Kasumi-1 (cell line): ENCODE measurements at places on chromosomes 11 and 22.
A peak's percentile ranks its signal among the peaks of the same experiment; 100 is the strongest.

- DNase-seq: no peak
Observed at GRCh38 chr22:39253435-39254070, 8.8 kb upstream of the PDGFB start.

- DNase-seq: no peak
Observed at GRCh38 chr11:77094841-77095365, 7.7 kb upstream of the OMP start.

DNA sequence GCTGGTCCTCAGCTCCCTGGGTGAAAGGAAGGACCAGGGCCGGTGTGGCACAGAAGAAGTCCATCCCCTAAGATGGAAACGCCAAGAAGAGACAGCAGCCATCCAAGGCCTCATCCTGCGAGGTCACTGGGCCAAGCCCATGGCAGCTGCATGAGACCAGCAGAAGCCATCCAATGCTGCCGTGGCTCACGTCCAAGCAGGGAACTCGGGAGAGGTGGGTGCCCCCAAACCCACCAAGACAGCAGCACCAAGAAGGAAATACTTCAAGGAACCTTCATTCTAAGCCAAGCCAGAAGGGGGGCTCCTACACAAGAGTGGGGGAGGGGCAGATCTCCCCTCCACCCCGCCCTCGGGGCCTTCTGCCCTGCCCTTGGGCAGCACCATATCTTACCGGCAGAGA is 49.6 kb downstream of the IGSF9B start:
- no peak for DNase-seq

- DNase-seq: peak; percentile 97
Observed at GRCh38 chr22:20243537-20244249, 24.4 kb downstream of the RTN4R start.

GRCh38 chr11:29333993-29334775 is 682.6 kb downstream of the KCNA4 start:
- peak; percentile 75 for DNase-seq

DNA sequence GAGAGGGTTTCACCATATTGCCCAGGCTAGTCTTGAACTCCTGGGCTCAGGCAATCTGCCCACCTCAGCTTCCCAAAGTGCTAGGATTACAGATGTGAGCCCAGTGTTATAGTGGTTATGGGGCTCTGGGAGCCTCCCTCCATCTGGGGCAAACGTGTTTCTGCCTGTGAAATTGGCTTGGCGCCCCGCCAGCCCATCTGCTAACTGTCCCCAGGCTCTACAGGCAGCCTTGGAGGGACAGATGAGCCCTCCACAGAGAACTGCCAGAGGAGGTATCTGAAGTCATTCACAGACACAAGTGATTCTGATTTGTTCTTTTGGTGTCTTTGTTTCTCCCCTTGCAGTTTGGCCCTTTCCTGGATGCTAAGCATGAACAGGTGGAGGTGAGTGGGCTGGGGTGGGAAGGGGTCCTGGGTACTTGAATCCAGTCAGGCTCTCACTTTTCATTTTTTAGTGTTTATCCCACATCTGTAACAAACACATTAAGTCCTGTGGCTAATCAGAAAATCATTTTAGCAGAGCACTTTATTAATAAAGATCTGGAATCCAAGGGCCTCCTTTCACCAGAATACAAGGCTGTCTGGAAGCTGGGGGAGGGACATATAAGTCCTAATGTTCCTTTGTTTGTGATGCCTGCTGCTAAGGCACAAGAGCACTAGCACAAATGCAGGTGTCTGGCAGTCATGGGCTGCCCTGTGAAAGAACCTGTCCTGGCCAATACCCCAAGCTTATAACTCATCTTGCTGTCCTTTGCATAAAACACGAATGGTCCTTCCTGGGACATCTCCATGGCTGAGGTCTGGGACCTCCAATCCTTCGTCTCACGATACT is 25.7 kb upstream of the CDC42EP2 start:
- no peak for DNase-seq

GRCh38 chr22:26617271-26618199 is at the start of gene CRYBB1:
Gene CRYBB1 (minus strand): TSS chr22:26618027. CDS start chr22:26616319, 1,708 bp downstream.
- DNase-seq: peak; percentile 49

DNA sequence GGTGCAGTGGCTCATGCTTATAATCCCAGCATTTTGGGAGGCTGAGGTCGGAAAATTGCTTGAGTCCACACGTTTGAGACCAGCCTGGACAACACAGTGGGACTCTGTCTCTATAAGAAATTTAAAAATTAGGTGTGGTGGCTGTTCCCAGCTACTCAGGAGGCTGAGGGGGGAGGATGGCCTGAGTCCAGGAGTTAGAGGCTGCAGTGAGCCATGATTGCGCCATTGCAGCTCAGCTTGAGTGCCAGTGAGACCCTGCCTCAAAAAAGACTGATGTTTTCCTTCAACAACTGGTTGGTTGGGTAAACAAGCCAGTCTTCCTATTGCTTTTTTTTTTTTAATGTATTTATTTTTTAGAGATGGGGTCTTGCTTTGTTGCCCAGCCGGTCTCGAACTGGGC is 9.2 kb downstream of the XBP1 start:
- DNase-seq: no peak

- DNase-seq: no peak
Observed at GRCh38 chr22:46162285-46162684, 12.0 kb downstream of the PPARA start.

DNA sequence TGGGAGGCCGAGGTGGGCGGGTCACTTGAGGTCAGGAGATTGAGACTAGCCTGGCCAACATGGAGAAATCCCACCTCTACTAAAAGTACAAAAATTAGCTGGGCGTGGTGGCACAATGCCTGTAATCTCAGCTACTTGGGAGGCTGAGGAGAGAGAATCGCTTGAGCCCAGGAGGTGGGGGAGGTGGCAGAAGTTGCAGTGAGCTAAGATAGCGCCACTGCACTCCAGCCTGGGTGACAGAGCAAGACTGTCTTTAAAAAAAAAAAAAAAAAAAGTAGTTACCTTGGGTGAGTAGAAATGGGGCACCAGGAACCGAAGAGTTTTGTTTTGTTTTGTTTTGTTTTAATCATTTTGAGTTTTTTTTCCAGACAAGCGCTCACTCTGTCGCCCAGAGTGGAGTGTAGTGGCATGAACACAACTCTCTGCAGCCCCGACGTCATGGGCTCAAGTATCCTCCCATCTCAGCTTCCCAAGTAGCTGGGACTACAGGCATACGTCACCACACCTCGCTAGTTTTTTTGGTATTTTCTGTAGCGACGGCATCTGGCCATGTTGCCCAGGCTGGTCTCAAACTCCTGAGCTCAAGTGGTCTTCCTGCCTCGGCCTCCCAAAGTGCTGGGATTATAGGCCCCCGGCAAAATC is 15.8 kb downstream of the THAP12 start:
- DNase-seq: no peak

DNA sequence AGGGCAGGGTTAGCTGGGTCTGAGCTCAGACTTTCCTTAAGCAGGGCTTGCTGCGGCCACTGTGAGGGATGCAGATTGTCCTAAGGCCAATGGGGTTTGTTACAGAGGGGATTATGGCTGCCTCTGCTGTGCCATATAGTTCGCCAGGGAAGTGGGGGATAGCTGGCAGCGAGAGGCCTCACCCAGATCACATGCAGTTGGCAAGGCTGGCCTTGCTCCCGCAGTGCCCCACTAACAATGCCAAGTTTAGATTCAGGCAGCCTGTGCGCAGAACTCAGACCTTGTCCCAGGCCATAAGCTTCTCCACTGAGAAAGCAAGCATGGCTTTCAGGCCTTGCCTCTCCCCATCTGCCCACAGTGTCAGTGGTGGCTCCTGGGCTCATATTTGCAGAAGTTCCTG is 4.7 kb upstream of the APOL2 start:
- no peak for DNase-seq

- DNase-seq: peak; percentile 65
Observed at GRCh38 chr22:32389685-32390084, 22.4 kb downstream of the RTCB start.

DNA sequence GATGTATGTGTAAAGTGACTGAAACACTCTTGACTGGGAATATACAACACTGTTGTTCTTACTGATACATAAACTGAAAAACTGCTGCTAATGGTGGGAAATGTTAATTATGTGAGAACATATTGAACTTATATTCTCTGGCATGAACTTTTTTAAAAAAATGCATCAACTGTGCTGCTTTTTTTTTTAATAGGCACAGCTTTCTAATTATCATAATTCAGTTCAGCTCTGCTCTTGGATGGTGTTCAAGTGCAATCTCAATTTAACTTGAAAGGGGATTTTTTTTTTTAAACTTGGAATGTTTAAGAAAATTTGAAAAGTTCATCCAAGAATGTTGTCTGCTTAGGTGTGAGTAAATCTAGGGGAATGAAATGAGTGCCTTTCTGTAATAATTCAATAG is 5.2 kb downstream of the TEAD1 start:
- no peak for DNase-seq

DNA sequence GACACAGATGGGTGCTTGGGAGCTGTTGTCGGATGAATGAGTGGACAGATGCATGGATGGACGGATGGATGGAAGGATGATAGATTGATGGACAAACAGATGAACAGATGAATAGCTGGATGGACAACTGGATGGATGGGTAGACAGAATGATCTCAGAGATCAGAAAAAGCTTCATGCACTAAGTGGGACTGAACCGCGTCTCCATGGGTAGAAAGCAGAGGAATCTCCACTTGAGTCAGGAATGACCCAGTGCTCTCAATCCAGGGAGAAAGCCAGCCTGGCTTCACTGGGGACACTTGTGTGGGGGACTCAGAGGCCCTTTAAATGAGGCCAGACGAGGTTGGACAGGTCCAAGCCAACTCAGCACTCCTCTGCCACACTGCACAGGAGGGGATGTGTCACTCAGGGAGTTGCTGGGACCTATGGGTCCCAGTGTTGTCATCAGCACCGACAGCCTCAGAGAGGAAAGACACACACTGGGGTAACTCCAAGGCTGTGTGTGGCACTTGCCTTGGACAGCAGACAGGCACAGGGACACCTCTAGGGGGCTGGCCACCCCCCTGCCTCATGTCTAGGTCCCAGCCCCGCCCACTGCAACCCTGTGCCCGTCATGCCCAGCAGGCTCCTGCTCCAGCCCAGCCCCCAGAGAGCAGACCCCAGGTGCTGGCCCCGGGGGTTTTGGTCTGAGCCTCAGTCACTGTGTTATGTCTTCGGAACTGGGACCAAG is 5.6 kb downstream of the IGLL5 start:
- DNase-seq: no peak

GRCh38 chr11:100970283-100971164 is 159.1 kb downstream of the PGR start:
- no peak for DNase-seq

DNA sequence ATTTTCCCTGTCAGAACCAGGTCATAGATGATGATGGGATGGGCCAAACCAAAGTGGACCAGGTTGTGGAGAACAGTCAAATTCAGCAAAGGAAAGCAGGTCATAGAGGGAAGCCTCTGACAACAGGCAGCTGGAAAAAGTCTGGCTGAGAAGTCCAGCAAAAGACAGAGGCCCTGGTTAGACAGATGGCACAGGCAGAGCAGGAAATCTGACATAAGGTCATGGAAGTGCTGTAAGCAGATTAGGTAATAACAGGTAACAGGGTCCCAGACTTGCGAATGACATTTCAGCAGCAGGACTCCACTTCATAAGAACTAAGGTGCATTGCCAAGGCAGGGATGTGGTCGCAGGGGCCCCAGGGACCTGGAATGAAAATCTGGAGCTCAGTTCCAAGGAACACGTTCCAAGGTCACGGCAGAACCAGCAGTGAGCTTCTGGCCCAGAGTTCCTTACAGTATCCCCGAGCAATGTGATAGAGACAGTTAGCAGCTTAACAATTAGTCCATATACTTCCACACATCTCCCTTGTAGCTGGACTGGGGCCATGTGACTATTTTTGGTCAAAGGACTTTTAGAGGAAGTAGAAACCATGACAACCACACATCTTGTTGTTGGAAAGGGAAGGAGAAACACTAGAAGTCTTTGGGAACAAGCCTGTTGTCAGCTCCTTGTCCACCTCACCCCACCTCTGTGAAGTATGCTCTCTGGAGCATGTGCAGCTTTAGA is 75.4 kb downstream of the ME3 start:
- DNase-seq: peak; percentile 81

GRCh38 chr11:100932474-100933100 is 197.0 kb downstream of the PGR start:
- DNase-seq: peak; percentile 71

- DNase-seq: no peak
Observed at GRCh38 chr22:46018859-46019258, 41.9 kb upstream of the WNT7B start.

DNA sequence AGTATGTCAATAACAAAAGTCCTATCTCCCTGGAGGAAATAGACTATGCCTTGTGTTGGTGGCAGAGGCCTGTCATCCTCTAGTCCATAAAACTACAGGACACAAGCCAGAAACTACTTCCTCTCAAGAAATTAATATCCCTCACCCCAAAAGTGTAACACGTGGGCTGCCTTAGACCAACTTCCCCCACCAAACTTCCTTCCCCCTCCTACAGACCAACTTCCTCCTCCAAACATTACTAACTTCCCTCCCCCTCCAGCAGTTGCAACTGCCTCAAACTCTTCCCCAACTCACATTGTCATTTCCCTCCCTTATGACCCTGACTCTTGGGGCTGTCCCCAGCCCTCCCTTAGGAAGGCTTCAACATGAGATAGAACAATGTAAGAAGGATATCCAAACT is 6.3 kb downstream of the OR52K2 start:
- peak; percentile 98 for DNase-seq

DNA sequence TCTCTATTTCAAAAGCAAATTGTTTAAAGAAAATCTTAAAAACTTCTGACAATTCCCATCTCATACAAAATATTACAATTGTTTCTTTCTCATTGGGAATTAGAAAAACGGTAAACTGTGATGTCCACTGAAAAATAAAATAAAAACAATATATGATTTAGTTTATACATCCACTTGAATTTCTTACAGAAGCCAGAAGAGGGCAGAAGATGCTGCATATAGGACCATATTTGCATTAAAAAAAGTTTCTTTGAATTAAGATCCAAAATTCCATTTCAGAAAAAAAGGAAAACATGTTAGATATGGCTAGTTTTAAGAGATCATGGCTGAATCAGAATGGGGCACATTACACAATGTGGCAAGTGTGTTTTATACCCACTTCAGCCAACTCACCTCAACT is 39.3 kb upstream of the LRRC4C start:
- peak; percentile 62 for DNase-seq

DNA sequence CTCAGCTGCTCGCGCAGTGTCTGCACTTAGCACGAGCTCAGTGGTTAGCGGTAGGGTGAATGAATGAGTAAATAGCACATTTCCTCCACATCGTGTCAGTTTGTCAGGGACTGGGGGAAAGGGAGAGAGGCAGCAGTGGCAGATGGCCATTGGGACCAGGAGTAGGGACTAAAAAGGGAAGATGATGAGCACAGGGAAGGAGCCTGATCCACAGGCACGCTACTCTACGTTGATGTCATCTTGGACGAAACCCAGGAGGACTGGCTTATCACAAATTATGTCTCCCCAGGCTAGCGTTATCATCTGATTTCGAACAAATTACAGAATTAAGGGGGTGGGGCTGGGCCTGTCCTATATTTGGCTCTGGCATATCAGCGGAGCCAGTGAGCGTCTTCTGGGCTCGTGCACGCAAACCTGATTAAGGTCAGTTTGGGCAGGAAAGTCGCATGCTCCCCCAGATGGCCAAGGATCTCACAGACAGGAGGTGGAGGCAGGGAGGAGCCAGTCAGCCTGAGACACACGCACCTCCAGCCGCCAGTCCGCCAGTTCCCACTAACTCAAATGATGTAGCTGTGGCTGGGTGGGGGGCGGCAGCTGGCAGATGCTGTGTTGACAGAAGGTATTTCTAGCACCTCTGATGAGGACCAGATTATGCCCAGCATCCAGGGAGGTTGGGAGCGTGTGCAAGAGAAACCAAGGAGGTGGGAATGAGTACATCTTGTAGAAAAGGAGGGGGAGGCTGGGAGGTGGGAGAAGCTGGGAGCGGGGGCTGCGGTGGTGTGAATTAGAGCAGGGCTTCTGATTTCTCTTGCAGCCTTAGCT is 97.4 kb upstream of the PRDM11 start:
- DNase-seq: no peak
